T-helper 22 cell (primary cell): ENCODE measurements at places on chromosomes 16 and 17.
A peak's percentile ranks its signal among the peaks of the same experiment; 100 is the strongest.

DNA sequence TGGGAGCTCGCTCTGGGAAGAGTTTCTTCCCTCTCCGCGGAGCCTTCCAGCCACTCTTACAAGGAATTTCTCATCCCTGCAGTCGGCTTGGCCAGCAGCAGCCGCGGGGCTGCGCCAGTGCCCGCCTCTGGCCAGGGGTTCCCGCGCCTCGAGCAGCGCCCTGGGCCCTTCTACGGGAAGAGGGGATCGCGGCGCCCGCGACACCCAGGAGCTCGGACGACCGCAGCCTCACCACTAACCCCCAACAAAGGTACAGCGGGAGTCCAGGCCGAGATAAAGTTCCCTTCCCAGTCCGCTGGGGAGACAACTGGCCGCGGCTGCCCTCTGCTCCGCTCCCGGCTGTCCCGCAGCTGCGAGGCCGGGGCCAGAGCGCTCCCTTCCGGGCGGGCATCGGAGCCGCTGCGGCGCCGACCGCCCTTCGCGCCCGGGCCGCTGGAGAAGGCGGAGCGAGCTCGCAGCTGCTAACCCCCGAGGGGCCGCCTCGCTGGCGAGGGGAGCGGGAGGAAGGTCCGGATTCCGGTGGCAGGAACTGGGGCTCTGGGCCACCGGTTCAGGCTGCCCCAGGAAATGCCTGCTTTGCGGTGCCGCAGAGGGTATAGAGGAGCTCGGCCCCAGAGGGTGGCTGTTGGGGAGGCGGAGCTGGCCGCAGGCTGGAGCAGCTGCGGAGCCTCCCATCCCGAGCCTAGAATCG is 3.6 kb upstream of the HS3ST3B1 start:
- DNase-seq = no peak

DNA sequence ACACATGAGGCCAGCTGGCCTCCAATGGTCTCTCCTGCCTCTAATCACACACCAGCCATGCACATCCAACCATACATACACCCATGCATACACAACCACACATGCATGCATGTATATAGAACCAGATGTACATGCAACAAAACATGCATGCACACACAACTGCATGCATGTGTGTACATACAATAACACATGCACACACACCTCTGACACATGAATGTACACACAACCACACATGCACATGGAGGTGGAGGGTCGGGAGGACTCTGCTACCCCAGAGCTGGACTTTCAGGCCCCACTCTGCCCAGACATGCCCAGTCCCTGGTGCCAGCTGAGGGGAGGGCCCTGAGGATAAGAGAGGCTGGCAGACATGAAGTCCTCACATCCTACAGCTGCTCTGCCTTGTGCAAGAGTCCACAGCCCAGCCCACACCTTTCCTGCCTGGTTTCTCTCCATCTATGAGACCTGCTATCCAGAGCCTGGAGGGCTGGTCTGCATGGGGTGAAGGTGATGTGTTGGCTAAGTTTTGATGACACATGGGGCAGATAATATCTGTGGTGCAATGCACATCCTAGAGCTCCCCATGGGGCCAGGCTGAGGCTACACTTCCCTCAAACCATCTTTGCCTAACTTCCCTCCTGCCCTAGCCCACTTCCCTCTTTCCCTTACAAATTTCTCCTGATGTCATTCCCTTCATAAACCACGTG is 50.9 kb upstream of the SDK2 start:
- DNase-seq = no peak

- no peak for DNase-seq
These were observed 48.5 kb downstream of the ARHGAP17 start for GRCh38 chr16:24966634-24967033.

DNA sequence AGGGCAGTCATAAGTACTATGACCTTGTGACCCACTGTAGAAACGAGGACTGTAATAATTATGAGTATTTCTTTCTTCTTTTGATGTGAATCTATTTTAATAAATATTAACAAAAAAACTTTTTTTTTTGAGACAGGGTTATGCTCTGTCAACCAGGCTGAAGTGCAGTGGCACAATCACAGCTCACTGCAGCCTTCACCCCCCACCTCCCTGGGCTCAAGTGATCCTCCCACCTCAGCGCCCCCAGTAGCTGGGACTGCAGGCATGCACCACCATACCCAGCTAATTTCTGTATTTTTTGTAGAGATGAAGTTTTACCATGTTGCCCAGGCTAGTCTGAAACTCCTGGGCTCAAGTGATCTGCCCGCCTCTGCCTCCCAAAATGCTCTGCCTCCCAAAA is 32.6 kb downstream of the SCPEP1 start:
- DNase-seq = no peak

- DNase-seq = no peak
These were observed 225.7 kb downstream of the CBLN1 start for GRCh38 chr16:49055824-49056545.

GRCh38 chr17:49795372-49795771 is 6.9 kb downstream of the KAT7 start:
- no peak for DNase-seq

- no peak for DNase-seq
These were observed 117.4 kb upstream of the SMURF2 start for GRCh38 chr17:64779376-64780095.

DNA sequence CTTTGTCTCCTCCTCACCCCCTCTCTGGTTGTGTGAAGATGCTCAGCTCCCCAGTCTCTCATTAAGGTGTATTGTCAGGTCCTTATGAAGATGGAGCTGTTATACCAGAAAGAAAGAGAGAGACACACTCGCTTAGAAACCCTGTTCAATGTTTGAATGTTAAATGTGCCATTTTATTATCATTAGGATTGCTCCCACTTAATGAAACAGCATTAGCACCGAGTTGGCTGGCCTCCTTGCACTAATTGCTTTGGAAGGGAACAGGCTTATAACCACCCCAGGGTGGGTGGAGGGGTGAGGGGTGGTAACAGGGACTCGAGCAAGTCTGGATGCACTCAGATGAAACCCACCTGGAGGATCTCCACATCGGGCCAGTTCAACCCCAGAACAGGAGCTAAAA is 14.4 kb downstream of the PIPOX start:
- DNase-seq = no peak

DNA sequence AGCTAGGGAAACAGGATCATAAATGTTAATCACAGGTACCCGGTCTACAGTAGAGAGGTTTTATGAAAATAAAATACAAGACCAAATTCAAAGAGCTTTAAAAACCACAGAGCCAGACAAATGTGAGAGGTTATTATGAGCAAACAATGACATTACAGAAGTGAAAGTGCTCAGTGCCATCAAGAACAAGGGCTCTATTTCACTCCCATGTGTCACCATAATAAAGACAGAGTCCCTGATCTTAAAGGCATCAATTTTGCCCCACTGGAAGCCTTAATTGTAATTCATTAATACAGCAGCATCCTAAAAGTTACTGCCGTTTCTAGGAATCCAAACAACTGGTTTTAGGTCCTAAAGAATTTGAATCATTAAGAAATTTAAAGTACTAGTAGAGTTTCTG is 43.7 kb upstream of the CDRT4 start:
- no peak for DNase-seq

- DNase-seq = no peak
These were observed 12.1 kb upstream of the DCAF7 start for GRCh38 chr17:63537991-63538692.

DNA sequence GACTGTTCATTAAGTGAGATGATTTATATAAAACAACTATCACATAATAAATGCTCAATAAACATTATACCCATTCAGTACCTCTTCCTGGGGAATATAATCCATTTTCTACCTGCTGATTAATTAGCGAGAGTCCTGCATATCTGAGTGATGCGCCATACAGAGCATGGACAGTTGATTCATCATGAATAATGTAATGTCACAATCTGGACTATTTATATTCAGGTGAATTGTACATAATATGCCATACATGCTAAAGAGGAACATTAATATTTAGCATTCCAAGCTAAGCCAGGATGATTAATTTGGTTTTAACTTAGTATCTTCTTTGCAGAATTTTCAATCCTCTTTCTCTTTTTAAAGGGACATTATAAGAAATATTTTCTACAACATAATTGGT is 362.0 kb upstream of the XYLT1 start:
- no peak for DNase-seq

- no peak for DNase-seq
These were observed 303.2 kb downstream of the MAF start for GRCh38 chr16:79297296-79297695.

GRCh38 chr17:79087428-79088143 is 13.0 kb downstream of the ENGASE start:
- DNase-seq = peak; percentile 37

GRCh38 chr16:85673529-85674417 is 15.0 kb downstream of the GINS2 start:
- DNase-seq = no peak

GRCh38 chr16:79856581-79856980 is 256.0 kb upstream of the MAF start:
- no peak for DNase-seq

- no peak for DNase-seq
These were observed 34.7 kb downstream of the SOCS3 start for GRCh38 chr17:78325076-78325687.
